ENCODE measurements at places on chromosomes 7 and 10.

GRCh38 chr10:61448841-61449600 lies 4.2 kb downstream of the TMEM26 start:
- no peak for DNase-seq

DNA sequence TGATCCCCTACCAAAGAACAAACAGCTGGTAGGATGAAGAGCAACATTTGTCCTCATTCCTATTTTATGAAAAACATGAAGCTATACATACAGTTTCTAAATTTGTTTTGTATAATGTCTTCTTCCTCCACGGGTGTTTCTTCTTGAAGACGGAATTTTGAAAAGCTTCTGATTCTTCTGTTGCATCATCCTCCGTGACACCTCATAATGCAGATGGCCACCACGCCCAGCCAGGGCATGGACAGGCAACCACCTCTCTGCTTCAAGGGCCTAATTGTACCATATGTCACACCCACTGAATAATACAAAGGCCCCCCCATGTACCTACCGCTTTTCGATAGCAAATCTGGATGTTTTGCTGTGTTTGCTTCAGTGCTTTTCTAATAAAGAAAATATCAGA lies at the start of gene SUN3:
Gene SUN3, minus strand, starts transcription at position 170 of the 400 bp plus-strand sequence. Its CDS starts 169 bp downstream, at position 1.
- DNase-seq: no peak

DNA sequence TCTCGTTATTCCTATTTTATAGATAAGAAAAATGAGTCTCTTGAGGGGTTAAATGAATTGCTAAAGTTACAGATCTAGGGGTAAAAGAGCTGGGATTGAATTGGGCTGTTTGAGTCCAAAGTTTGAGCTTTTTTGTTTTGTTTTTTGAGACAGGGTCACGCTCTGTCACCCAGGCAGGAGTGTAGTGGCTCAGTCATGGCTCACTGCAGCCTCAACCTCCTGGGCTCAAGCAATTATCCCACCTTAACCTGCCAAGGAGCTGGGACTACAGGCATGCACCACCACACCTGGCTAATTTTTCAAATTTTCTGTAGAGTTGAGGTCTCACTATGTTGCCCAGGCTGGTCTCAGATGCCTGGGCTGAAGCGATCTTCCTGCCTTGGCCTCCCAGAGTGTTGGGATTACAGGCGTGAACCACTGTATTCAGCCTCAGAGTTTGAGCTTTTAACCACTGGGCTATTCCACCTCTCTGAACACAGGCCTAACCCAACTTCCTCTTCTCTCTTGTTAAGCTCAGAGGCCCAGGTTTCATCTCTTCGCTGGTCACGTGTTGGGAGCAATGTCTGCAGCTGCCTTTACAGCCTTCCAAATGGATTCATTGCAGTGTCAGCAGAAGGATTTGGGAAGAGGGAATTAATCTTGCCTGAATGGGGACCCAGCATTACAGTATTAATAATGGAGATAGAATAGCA lies 8.0 kb downstream of the SUFU start:
- DNase-seq: no peak

GRCh38 chr10:73553761-73554160 lies 37.4 kb downstream of the USP54 start:
- no peak for DNase-seq

- no peak for DNase-seq
Measured at GRCh38 chr10:79025199-79025832, 43.5 kb upstream of the ZMIZ1 start.

DNA sequence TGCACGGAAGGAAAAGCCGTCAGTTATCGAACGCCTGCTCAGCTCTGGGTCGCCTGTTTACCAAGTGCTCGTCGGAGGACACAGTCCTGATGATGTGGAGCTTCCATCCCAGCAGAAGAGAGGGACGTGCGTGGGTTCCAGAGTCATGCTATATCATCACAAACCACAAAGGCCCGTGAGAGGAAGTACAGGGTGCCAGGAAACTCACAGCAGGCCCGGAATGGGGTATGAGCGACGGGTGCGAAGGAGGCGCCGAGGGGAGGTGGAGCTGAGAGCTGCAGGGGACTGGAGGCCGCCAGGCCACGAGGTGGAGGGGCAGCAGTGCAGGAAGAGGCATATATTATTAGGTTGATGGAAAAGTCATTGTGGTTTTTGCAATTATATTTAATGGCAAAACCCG lies 102.5 kb downstream of the ACTR3B start:
- peak; percentile 1 for DNase-seq

DNA sequence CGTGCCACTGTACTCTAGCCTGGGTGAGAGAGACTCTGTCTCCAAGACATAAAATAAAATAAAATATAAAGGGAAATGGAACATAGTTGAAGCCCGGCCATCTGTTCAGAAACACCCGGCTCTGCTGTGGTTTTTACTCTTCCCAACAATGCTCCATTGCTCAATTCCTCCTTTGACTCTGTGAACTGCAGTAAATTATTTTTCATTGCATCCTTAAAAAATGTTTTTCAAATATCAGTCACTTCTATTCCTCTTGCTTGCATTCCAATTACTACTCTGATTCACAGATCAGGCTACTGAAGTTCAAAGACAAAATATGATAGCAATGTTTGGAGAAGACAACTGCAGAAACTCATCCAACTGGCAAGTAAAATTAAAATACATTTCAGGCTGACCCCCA lies 983.0 kb downstream of the SORCS1 start:
- DNase-seq: no peak

- no peak for DNase-seq
Measured at GRCh38 chr10:132565516-132566209, 28.1 kb downstream of the INPP5A start.

DNA sequence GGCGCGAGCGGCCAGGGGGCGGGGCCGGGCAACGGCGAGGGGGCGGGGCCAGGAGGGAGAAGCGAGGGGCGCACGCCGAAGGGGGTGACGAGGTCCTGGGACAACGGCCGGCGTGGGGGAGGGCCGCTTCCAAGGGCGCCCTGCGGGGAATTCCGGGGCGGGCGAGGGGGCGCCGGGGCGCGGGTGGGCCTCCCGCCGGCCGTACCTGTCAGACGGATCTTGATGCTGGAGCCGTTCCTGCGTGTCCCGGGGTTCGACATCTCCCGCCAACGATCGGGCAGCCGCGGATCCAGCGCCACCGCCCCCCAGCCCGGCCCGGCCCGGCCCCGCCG lies 421 bp downstream of the SMURF1 start:
- DNase-seq: no peak

GRCh38 chr10:42878821-42879195 lies 96.2 kb downstream of the BMS1 start:
- DNase-seq: no peak

DNA sequence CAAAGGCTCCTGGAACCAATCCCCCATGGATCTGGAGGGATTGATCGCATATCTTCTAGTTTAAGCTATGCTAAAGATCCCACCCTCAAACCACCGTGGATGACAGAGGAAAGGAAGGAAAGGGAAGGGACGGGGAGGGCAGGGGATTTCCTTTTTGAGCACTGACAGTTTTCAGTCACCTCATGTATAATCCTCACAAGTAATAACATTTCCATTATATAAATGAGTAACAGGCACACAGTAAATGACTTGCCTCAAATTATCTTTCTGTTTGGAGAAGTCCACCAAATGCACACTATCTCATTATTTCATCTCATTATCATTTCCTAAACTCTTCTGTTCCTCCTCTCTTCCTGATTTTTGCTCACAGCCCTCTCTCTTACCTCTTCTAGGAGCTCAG lies 127.1 kb upstream of the AOAH start:
- no peak for DNase-seq

DNA sequence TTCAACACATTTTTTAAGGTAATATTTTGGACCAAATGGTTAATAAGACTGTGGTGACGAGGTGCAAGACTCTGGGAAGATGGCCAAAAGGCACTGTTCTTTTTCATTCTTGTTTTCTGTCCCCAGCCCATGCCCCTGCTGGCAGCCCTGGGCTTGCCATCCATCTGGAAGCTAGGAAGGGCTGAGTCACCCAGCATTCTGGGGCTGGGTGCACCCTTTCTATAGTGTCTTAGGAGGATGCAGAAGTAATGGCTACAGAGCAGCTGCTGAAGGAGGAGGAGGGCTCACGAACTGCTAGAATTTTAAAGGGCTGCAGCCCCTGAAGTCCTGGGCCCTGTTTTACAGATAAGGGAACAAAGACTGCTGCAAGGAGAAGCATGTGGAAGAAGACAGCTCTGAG lies 42.8 kb upstream of the ZNF32 start:
- DNase-seq: no peak

- DNase-seq: no peak
Measured at GRCh38 chr10:30510184-30510931, 76.4 kb downstream of the MAP3K8 start.

DNA sequence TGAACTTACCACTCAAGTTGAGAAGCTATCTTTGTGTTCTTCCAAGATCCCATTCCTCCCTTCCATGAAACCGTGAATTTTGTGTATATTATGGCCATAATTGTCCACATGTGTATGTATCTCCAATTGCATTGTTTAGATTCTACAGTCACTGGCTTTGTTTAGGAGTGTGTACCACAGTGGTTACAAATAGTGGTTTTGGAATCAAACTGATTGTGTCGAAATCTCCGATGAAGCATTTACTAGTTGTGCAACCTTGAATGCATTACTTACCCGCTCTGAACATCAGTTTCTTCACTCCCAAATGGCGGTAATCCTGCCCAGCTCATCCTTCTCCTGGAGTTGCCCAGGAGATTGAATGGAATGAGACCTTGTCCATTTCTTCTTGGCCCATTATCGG lies 145.0 kb upstream of the ZNF32 start:
- no peak for DNase-seq

GRCh38 chr7:90681336-90682022 lies 85.4 kb downstream of the CDK14 start:
- no peak for DNase-seq

DNA sequence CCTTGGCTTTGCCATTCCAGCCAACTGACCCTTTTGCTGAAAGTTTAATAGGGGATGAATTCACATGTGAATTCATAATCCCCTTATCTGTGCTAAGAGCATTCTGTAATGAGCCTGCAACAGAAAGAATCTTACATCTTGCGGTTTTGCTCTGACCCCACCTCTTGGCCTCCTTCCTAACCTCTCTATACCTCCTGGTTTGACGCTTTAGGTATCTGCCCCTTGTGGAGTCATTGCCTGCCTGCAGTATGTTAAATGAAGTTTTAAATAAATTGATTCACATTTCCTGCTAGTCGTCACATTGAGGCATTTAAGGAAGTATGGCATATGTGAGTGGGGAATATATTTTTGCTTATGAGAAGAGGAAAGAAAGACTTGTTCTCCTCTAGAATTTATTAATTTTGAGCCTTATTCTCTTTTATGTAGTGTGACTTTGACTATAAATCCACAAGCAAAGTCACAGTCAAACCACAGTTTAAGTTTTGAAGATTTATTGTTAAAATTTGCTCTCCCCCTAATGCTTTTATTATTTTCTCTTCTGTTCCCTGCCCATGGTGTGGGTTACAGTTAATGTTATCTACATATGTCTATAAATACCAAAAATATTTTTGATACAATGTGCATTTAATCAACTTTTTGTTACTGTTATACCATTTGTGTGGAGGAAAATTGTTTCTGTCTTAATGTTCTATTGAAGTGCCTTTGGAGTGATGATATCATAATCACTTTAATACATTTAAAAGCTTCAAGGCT lies 60.9 kb downstream of the LRMDA start:
- no peak for DNase-seq

DNA sequence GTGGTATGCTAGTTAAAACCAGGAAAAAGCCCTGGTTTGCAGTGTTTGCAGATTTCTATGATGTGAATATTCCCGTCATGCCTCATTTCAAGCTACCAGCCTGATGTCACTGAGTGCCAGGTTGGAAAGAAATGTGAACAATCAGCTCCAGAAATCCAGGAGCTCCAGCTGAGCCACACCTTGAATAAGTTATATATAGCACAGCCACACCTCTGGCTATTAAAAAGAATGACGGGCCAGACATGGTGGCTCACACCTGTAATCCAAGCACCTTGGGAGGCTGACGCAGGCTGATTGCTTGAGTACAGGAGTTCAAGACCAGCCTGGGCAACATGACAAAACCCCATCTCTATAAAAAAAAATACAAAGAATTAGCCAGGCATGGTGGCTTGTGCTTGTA lies 18.7 kb upstream of the SLF2 start:
- DNase-seq: peak; percentile 14

DNA sequence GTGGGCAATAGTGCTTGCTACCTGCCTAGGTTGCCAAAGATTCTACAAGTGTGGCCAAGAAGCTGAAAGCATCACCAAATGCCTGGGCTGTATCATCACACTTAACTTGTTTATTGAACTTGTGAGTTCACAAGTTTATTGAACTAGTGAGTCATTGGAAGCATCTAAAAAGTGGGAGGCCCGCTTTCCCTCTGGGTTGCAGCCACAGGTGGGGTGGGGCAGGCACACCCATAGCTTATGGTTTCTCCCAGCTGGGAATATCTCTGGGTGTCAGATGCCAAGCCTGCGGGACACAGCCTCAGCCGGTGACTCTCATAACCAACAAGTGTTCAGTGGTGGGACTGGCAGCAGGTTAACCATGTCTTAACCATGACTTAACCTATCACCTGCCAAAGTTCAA lies 145.9 kb upstream of the FAM13C start:
- DNase-seq: no peak

- no peak for DNase-seq
Measured at GRCh38 chr7:139603896-139604295, 80.4 kb downstream of the CLEC2L start.

- DNase-seq: no peak
Measured at GRCh38 chr10:33412653-33413361, 78.3 kb upstream of the NRP1 start.

DNA sequence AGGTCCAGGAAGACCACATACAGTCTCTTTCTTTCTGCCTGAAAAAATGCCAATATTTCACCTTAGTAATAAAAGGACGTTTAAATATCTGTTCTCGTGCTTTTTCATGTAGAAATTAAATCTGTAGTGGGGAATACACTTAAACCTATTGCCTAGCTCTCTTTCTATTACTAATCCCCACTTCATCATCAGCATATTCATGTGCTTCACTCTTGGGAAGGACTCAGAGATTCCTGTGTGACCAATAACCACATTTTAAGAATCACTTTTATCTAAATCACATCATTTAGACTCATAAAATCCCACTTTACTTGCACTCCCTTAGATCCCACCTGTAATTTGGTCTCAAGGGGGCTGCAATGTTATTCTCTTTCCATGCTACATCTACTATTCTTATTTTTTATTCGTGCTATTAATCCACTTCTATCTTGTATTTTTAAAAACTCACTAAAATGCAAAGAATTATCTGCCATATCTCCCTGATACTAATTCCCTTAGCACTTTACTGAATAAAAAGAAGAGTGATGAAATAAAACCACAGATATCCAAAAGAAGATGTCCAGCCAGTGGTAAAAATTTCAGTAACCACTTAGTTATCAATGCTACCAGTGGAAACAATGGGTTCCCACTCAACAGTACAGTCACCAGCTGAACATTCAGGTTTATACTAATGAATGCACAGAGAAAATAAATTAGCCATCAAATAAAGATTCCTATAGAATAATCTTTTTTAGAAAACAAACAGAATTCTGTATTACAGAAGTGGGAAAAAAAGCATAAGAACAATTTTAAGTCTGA lies 102.1 kb downstream of the PPP1R17 start:
- no peak for DNase-seq

All from liver (tissue), 10 donors.